ENCODE measurements at places on chromosomes 3 and 15.
A peak's percentile ranks its signal among the peaks of the same experiment; 100 is the strongest.

DNA sequence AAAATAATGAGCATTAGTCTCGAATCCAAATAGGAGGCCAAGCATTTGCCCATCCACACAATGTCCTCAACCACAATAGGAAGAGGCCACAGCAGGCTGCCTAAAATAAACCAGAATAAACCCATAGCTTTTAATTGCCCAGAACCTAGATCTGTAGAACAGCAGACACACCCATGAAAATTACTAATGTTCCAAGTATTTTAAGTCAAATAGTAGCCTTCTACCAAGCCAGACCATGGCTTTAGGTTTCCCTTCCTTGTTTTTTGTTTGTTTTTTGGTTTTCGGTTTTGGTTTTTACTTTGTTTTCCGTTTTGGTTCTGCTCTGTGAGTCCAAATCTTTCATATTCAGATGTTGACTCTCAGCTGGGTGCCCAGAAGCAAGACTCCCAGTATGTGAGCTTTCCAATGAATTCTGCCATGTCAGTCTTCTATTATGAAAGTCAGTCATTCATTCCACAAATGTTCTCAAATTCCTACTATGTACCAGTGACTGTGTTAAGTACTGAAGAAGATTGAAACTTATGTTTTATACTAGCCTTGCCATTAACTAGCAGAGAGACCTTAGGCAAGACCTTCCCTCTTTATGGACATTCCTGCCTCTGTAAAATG lies 57.8 kb upstream of the BOC start:
- no peak for DNase-seq

- no peak for DNase-seq
Measured at GRCh38 chr3:138946663-138947494, at the start of the genes FOXL2 and FOXL2NB. Gene FOXL2, minus strand, starts transcription at chr3:138947137. Its CDS starts 415 bp downstream, at chr3:138946722. Gene FOXL2NB, plus strand, starts transcription at chr3:138947217. Its CDS starts 148 bp downstream, at chr3:138947365.

- DNase-seq = no peak
Measured at GRCh38 chr15:94230431-94230882, 904 bp upstream of the MCTP2 start.

DNA sequence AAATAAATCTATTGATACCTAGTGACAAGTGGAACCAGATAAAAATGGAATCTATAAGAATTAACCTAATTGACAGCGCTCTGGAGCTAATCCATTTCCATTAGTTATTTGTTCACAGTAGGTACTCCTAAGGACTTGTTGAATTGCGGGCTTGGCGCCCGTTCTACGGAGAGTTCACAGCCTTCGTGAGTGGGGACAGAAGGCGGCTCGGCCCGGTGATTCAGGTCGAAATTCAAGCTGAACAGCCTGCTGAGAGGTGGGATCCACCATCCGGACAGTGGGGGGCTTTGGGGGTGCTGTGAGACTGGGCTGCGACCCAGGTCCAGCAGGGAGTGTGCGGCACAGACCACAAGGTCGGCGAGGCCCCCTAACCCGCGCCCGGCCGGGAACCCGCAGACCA lies 779 bp upstream of the CTNNB1 start:
- peak; percentile 33 for DNase-seq

- no peak for DNase-seq
Measured at GRCh38 chr15:40349163-40349562, 1.7 kb upstream of the PHGR1 start.

GRCh38 chr3:118742760-118743159 lies 291.9 kb downstream of the IGSF11 start:
- no peak for DNase-seq

Data from posterior cingulate gyrus (tissue), 11 donors.